Foreskin keratinocyte (primary cell): ENCODE measurements at places on chromosomes 6 and 20. TPM values are rescaled to one million over a fixed set of nuclear protein-coding genes. Genes with fewer than 3 reads are reported as not detected.
A peak's percentile ranks its signal among the peaks of the same experiment; 100 is the strongest.

DNA sequence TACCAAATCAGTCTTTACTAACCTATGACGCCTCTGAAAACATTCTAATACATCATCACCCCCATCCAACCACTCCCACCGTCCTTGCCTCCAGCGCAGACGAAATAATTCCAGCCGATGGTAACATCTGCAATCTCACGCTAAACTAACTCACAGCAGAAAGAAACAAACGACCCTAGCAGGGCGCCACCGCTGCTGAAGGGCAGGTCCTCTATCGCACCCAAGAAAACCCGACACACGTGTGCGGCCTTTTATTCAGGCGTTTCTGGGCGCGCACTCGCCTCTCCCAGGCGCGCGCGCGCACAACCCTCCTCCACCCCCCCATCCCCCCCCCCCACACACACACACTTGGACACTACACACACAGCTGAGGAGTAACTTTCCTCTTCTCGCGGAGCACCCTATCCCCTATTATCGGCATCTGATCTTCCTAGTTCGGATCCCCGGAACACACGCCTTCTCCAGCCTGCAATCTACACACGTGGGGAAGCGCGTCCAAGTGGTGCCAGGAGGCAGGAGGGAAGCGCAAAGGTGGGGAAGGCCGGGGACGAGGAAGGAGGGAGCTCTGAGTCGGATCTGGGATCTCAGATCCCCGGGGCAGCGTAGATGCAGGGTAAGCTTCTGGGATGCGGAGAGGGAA is 1.4 kb downstream of the GFOD1 start:
- peak; percentile 59 for DNase-seq

DNA sequence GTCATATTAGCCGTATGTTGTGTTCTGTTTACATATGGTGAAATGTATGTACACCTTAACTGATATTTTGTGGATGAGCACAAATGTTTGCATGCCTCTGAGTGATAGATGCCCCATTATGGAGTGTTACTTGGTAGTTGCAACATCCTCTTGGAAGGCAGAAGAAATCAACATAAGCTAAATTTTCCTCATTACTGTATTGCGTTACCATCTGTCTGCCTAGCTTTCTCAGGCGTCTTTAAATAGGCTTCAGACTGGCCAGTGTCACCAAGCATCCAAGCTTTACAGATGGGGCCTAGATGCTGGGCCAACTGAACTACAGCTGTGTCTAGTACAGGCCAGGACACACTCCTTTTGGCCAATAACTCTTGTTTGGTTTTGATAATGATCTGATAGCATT is 250.6 kb downstream of the SAMD5 start:
- DNase-seq, result no peak

GRCh38 chr6:13072686-13073347 is 255.5 kb downstream of the TBC1D7 start:
- DNase-seq, result no peak

DNA sequence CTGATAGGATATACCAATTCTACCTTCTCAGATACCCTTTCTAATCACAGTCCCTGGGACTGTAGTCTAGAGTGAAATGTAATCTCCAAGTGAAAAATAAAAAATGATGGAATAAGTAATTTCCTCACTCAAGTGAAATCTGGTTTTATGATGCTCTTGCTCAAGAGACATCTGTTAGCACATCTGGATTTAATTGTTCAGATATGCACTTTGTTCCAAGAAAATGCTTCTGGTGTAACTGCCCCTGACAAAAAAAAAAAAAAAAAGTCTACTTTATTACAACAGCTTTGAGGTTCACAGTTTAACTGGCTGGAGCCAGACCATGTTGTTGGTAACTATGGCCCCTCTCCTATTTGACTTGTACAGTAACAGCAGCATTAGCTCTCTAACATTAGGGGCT is 251.8 kb downstream of the BTBD9 start:
- DNase-seq, result no peak

- no peak for DNase-seq
Measured at GRCh38 chr6:12958052-12958706, 241.6 kb downstream of the PHACTR1 start.

DNA sequence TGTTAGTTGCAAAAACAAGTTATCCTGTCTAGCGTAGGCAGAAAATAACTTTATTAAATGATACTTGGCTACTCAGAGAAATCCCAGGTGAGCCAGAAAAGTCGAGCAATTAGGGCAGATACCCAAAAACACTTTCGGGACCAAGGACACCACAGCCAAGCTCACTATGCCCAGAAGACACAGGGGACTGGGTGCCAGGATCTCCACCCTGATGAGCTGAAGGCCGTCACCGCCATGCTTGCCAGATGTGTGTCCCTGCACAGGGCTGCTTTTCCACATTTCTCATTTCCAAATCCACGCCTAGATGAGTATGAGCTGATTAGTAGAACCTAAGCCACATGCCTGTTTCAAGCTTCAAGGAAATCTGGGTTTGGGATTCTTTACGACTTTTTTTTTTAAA is 214.0 kb upstream of the SMLR1 start:
- DNase-seq, result no peak

Gene GFRA4
- total RNA-seq, result not detected in 2 replicates

Gene ADGRG6
- total RNA-seq, result 45.7 TPM in 2 replicates

Gene BCAS1
- total RNA-seq, result not detected in 2 replicates
